IPS DF 19.7 (cell line): ENCODE measurements at places on chromosomes 16 and 17.

DNA sequence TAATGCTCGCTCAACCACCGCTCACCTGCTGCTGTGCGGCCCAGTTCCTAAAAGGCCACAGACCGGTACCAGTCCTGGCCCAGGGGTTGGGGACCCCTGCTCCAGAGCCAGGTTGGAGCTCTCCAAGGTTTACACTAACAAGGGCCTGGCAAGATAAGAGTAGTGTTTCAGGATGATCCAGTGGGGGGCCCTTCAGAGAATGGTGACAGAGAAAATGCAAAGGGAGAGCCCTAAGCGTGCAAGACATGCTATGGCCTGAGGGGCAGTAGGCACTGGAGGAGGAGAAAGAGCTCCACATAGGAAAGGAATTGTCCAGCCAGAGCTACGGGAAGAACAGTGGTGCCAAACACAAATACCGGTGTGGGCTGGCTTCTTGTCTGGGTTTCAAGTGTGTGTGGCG is 233.4 kb downstream of the STX8 start:
- no peak for DNase-seq

- no peak for DNase-seq
Measured at GRCh38 chr17:63842173-63842539, 329 bp downstream of the SMARCD2 start.

- DNase-seq: no peak
Measured at GRCh38 chr16:86078121-86078600, 179.2 kb downstream of the IRF8 start.

DNA sequence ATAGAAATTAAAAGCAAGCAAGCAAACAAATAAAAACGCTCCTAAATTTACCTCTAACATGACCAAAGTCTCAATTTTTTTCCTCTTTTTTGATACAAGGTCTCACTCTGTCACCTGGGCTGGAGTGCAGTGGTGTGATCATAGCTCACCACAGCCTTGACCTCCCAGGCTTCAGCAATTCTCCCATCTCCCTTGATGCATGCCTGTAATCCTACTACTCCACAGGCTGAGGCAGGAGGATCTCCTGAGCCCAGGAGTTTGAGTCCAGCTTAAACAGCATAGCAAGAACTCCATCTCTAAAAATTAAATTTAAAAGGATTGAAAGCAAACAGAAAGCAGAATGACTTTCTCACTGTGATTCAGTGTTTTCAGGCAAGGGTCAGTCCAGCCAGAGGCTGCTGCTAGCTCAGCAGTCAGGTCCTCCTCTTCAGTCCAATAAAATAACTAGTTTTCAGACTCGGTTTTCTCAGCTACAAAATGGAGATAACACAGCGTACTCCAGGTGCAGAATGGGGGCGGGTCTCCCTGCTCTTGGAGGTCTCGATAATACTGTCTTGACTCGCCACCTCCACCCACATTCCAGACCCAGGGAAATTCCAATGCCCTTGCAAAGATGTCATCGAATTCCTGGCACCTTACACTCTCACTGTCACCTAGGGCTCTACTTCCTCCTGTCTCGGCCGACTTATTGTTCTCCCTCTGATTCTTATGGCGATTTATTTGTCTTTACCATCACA is 20.7 kb upstream of the MRTFB start:
- DNase-seq: peak; percentile 93

DNA sequence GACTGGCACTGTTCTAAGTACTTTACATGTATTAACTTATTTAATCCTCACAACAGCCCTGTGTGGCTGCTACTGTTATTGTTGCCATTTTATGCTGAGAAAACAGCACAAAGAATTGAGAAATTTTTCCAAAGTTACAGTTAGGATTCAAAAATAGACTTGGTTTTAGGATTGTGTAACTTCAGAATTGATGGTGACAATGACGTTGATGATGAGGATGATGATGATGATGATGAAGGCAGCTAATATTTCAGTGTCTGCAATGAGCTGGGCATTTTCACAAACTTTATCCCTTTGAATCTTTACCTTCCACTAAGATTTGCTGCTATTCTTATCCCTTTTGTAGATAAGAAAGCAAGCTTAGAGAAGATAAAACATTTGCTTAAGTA is 22.1 kb downstream of the PRKCB start:
- no peak for DNase-seq

DNA sequence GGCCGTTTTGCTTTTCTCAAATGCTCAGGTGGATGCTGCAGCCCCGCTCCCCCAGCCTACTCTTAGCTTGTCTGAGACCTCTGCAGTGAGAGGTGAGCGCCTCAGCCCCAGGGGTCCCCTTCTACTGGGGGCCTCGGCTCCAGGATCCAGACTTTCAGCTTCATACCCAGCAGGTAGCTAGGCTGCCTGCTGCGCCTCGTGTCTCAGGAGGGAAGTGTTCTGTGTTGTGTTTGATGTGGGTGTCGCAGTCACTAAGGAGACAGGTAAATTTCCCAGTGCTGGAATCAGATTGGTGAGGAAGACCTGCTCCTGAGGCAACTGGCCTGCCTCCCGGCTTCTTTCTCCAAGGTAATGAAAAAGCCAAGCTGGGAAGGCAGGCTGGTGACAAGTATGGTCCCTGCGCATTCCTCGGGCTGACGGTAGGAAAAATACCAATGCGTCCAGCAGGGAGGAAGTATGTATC is 604.0 kb upstream of the SALL1 start:
- DNase-seq: no peak

- no peak for DNase-seq
Measured at GRCh38 chr17:1076299-1076981, 79.5 kb downstream of the TIMM22 start.

DNA sequence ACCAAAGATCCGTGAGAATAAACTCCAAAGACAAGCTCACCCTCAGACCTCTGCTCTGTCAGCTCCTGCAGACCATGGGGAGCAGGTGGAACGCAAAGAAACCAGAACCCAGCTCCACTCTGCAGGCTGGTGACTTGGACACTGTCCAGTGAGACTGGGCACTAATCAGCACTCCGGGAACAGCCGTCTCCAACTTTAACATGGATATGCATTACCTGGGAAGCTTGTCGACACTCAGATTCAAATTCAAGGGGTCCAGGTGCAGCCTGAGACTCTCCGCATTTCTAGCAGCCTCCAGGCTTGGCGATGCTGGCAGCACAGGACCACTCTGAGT is 9.1 kb downstream of the SLX4 start:
- no peak for DNase-seq

GRCh38 chr17:50920891-50921586 is 54.9 kb upstream of the TOB1 start:
- no peak for DNase-seq

DNA sequence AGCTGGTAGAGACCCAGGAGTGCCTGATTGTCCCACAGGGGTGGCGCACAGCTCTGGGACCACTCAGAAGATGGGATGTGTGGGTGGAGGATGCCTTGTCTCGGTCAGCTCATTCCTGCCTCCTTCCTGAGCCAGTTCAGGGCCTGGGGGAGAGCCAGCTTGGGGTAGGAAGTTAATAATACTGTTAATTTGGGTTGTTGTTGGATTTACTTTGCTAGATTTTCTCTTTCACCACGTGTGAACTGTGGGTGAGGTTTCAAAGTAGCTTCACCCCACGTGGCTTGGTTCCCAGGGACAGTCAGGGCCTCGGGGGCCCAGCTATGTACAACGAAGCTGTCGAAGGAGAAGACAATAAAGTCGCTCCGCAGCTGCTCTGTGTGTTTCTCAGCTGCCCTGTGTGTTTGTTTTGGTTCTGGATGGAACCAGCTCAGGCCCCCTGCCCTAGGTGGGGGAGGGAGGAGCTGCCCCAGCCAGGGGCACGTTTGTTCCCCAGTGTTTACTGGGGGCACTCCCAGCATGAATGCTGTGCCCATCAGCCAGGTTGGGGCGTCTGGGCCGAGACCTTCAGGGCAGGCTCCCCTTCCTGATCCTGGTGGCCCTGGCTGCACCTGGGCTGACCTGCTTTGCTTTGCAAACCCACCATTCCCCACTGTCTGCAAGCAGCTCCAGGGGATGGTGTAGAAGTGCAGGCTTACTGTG is 2.3 kb downstream of the NUDT16L1 start:
- no peak for DNase-seq

DNA sequence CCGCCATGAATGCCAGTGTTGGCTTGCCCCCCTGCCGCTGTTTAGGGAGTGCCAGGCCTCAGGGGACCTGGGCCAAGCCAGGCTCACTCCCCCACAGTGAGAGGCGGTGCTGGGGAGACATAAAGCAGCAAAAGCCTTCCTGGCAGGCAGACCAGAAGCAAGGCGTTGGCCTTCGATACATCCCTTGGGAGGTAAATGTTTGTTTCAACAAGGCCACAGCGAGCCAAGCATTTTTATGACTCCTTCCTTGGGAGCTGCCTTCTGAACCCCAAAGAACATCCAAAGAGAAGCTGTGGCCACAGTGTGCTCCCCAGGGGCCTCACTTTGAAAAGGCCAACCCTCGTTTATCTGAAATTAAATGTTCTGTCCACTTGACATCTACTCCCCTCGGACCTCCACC is 119.7 kb upstream of the CIBAR2 start:
- no peak for DNase-seq

DNA sequence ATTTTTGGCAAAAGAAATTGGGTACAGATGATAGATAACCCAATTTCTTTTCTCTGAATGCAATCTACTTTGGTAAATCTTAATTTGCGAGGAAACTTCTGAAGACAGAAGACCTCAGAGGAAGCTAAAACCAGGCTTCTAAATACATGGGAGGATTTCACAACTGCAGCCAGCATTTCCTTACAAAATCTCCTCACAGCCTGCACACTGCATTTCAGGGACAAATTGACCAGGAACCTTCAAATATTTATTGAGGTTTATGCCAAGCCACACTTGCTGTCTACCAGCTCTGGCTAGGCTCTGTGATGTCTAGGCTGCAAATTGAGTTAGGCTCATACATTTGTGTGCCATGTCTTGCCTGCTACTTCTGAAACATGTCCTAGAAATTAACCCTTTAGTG is 167.3 kb upstream of the CDH5 start:
- no peak for DNase-seq

DNA sequence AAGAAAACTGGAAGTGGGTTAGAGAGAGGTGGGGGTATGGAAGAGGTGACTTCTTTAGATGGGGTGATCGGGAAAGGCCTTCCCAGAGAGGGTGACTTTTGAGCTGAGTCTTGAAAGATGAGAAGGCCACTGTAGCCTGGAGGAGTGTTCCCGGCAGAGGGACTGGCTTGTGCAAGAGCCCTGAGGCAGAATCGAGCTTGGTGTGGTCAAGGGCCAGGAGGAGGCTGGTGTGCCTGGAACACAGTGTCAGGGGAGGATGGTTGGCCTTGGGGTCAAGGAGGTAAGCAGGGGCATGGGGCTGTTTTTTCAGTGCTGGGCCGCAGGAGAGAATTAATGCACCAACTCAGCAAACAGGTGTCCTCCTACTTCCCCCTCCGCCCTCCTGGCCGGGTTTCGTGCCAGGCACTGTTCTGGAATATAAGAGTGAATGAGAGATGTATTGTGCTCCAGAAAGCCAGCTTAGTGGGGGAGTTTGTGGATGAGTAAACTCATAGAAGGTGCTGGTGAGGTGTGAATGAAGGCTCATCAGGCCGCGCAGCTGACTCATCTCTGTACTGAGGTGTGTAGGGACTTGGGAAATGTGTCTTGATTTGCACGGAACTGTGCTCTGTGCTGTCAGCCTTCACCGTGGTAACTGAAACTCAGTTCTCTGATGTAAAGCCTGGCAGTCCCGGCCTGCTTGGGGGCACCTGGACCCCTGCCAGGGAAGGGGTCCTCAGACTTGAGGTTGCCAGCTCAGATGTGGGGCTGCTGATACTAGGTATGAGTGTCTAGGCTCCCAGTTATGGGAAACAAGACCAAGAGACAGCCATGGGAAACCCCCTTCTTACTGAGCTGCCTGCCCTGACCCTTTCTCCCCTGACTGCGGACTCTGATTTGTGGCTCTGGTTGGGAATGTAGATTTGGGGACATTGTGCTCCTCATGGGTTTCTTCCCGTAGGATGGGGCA is 15.3 kb downstream of the KSR1 start:
- no peak for DNase-seq

DNA sequence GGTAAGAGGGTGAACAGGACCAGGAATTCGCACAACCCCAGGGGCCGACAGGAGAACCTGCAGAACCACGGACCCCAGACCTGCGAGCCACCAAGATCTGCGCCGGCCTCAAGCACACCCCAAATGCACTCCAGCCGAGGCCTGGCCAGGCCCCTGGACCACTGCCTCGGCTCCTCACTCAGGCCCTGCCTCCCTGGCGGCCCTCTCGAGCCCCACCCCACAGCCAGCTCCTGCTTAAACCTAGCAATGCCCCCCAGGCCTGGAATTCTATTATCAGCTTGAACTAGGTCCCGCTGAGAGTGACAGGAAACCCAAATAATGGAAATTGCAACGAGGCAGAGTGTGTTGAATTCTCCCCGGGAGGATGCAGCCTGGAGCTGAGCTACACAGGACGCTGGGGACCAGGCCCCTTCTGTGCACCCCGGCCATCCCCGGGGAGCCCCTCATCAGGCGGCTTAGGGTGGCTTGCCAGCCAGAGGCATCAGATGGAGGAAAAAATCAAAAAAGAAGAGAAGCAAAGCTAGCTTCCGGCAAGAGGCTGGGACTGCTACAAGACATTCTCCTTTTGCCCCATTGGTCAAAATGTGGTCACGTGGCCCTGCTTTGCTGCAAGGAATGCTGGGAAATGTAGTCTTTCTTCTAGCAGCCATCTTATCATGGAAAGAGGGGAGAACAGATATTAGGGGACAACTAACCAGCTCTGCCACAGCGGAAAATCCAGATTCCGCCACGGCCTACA is 2.4 kb upstream of the ENPP7 start:
- peak; percentile 82 for DNase-seq

DNA sequence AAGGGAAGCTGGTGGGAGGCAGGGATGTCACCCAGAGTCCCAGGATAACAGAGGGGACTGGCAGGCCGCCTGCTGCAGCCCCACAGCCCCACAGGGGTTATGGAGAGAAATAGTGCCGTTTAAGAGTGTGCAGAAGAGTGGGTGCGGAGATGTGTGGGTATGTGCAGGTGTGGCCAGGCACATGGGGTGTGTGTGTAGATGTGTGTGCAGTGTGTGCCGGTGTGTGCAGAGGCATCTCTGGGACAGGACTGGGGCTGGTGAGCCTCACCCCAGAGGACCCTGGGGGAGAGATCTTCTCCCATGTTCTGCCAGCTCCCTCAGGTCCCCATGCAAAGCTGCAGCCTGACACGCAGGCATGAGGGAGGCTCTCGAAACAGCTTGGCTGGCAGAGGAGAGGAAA is 157.4 kb downstream of the RBFOX3 start:
- DNase-seq: no peak

- DNase-seq: no peak
Measured at GRCh38 chr16:72979974-72980373, 68.0 kb downstream of the ZFHX3 start.

- no peak for DNase-seq
Measured at GRCh38 chr17:7323731-7324437, 5.3 kb downstream of the NEURL4 start.
